COLO829 (cell line): ENCODE measurements at places on chromosomes 3 and 15.

DNA sequence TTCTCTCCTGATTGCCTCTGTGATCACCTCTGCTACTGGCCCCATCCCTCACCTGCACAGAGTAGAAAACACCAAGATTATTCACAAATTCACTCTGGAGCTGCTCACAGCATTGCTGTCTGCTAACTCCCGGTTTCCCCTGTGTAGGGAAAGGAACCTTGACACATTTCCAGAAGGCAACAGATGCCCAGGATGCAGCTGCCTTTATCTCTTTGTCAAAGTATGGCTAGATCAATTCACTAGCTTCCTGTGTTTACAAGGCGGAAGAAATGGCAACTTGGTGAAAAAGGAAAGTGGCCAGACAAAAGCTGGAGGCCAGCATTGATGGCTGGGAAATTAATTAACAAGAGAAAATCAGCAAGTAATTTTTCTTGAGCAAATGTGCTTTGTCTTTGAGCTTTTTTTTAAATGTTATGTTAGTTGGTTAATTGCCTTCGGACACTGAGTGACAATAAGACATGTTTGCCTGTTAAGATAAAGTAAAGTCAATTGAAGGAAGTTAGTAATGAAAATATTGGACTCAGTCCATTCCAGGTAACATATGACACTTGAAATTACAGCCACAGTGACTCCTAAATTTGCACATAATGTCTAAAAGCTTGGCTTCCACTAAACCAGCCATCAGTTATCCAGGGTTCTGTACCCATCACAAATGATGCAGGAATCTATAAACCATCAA is 394.6 kb upstream of the IL12A start:
- DNase-seq = no peak

- no peak for DNase-seq
Measured at GRCh38 chr15:39194106-39194830, 386.6 kb upstream of the THBS1 start.

- no peak for DNase-seq
Measured at GRCh38 chr15:92818651-92819277, 81.4 kb upstream of the CHD2 start.

GRCh38 chr3:40078590-40078989 is 230.9 kb upstream of the EIF1B start:
- no peak for DNase-seq

GRCh38 chr3:31092748-31093589 is 198.5 kb upstream of the GADL1 start:
- no peak for DNase-seq

GRCh38 chr3:21803604-21804003 is 52.6 kb upstream of the ZNF385D start:
- DNase-seq = no peak

DNA sequence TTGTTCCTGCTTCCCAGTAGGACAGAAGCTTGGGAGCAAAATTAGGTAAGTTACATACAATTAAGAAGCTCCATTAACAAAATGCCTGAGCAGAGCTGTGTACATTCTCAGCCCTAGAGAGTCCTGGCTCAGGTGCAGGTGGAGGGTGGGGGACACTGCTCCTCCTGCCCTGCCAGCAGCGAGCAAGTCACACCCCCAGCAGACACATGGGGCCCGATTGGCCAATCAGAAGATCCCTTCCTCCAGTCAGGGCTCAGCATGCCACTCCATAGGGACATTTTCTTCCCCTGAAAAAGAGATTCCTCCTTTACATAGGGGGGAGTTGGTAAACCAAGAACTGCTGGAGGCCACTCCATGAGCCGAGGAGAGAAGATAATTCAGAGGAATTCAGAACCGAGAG is 62.1 kb downstream of the PLXNA1 start:
- DNase-seq = no peak

DNA sequence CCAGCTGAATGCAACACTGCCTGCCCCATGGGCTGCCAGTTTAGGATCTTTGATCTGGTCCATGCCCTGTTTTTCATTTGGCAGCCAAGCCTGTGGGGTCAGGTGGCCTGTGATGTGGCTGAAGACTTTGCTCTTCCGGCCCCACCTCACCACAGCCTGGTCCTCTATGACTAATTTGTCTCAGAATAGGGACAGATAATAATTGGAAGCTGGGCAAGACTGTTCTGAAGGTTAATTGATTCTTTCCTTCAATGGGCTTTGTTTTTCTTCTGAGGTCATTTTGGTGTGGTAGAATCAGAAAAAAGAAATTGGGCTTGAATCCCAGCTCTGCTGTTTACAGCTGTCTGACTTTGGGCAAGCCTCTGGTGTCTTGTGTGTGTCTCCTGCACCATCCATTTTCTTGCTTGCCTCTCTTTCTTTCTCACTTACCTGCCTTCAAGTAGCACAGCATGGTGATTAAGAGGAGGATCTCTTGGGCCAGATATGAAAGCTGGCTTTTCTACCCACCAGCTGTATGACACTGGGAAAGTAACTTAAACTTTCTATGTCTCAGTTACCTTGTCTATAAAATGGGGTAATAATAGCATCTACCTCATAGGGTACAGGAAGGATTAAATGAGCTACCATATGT is 24.2 kb downstream of the ABHD2 start:
- DNase-seq = peak; percentile 55

DNA sequence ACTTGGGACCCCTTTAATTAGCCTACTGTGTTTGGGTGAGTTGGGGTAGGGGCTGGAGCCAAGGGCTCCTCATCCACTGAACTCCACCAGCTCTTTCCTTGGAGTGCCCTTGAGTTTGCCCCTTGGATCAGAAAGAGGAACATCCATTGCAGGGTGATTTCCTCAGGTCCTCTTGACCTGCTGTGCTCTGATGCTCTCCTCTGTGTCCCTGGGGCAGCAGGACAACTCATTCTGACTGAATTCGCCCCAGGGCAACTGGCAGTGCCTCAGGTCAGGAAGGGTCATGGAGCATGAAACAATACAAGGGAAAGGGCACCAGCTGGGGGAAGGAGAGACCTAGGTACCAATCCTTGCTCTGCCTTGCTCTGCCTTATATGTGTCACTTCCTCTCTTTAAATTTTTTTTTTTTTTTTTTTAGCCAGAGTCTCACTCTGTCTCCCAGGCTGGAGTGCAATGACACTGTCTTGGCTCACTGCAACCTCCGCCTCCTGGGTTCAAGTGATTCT is 47.8 kb downstream of the BSN start:
- DNase-seq = no peak

DNA sequence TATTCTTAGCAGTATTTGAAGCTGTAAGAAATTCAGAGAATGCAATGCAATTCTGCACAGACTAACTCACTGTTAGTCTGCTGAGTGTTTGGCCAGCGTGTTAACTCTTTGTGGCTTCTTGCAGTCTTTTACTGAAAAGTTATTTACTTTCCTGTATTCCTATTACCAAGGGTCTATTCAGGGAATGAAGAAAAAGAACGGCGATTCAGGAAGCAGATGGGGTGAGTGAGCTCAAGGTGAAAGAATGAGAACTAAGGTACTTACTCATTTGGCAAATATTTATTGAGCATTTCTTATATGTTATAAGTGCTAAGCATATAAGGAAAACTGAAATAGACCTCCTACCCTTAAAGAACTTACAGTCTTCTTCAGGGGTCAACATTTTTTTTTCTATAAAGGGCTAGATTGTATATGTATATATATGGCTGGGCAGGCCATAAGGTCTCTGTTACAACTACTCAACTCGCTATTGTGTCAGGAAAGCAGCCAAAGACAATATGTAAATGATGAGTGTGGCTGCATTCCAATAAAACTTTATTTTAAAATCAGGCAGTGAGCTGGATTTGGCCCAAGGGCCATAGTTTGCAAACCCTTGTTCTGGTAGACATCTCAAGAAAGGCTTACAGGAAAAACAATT is 271.9 kb upstream of the GADL1 start:
- no peak for DNase-seq

- DNase-seq = no peak
Measured at GRCh38 chr3:193963808-193964516, 172.0 kb upstream of the HES1 start.

GRCh38 chr15:72970933-72971760 is 81.1 kb upstream of the NEO1 start:
- no peak for DNase-seq

GRCh38 chr3:170425491-170426239 is 7.0 kb downstream of the CLDN11 start:
- peak; percentile 79 for DNase-seq

- DNase-seq = no peak
Measured at GRCh38 chr3:37140899-37141541, 33.4 kb downstream of the LRRFIP2 start.

- no peak for DNase-seq
Measured at GRCh38 chr3:119357190-119357589, 63.0 kb downstream of the ARHGAP31 start.

- no peak for DNase-seq
Measured at GRCh38 chr3:97694876-97695275, 69.7 kb upstream of the ARL6 start.

DNA sequence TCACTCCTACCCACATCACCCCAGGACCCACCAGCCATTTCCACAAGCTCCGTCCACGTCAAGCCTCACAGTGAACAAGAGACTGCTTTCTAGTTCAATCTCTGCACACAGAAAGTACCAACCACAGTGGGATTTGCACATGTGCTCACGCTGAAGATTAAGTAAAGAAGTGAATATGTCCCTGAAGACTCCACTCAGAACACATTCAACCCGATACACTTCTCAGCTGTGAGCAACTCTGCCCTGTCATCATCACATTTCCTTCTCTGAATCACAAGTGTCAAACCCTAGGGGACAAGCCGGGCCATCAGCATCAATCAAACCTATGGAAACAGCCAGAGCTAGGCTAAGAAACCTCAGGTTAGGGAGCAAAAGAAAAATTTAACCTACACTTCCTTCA is 1.9 kb downstream of the STIMATE start:
- DNase-seq = no peak

DNA sequence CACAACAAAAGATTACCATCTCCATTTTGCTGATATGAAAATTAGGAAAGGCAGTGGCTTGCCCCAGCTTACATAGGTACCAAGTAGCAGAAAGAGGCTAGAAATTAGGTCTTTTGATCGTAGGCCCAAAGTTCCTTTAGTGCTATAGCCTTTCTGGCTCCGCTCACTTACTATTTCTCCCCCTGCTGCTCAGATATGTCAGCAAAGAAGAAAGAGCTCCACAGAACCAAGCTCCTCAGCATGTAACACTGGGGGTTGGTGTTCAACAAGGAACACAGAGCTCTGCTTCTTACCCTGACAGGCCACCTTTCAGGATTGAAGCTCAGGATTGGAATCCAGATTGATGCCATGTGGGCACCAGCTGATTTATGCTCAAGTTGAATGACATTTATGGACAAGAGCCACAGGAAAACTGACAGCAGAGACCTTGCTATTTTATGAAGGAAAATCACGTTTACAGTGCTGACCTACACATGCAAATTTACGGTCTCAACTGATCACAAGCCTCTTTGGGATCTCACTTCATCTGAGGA is 6.1 kb upstream of the IL12A start:
- no peak for DNase-seq

- no peak for DNase-seq
Measured at GRCh38 chr3:4147556-4148118, 155.5 kb upstream of the SETMAR start.

DNA sequence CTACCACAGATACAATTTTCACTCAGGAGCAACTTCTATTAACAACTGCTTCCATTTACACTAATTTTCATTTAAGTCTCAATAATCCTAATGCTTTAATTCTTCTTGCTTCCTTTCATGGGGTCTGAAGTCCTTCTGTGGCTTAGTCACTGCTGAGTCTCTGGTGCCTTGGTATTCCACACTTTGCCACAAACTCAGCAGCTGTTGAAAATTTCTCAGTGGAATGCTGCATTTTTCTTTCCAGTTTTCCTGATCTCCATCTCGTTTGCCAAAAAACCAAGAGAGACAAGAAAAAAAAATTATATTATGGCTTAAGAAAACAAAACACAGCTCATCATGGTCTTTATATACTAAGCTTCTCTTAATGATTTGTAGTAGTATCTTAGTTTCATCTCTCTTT is 269.2 kb upstream of the AZI2 start:
- no peak for DNase-seq

- no peak for DNase-seq
Measured at GRCh38 chr3:32544894-32545293, 25.8 kb downstream of the DYNC1LI1 start.

- no peak for DNase-seq
Measured at GRCh38 chr3:48397767-48398681, 26.0 kb downstream of the FBXW12 start.

- no peak for DNase-seq
Measured at GRCh38 chr3:183807881-183808280, 17.5 kb downstream of the MAP6D1 start.

GRCh38 chr15:46956881-46957280 is 760.4 kb upstream of the SEMA6D start:
- DNase-seq = no peak

DNA sequence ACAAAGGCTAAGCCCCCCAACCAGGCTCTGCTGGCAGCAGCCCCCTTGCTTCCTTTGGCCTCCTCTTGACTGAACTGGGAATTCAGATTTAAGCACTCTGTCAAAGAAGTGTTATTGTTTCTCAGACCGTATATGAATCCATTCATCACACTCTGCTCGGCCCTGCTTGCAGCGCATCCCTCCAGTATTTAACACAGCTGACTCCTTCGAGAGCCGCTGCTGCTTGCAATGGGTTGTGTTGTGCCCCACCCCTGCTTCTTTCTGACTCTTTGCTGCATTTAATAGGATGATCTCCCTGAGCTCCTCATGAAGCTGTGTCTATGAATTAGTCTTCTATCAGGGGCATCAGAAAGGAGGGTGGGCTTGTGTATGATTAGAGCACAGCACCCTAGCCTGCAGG is 31.2 kb downstream of the C3orf20 start:
- DNase-seq = no peak

DNA sequence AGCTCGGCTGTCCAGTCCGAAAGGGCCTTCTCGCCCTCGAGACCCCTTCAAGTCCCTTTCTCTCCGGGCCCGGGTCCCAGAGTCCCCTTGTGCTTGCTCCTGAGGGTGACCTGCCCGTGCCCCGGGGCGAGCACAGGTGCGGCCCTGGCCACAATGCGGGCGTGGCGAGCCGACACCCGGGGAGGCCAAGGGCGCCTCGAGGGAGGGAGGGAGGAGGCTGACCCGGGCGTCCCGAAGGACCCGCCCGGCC is 810 bp upstream of the MEF2A start:
- no peak for DNase-seq

GRCh38 chr3:143895805-143896204 is 47.5 kb upstream of the SLC9A9 start:
- DNase-seq = no peak
